ENCODE measurements at places on chromosomes 1 and 21. TPM values are rescaled to one million over a fixed set of nuclear protein-coding genes. Genes with fewer than 3 reads are reported as not detected.

EEIG2 gene
- total RNA-seq = 14.0 TPM

AVPR1B gene
- total RNA-seq = not detected

TENT5C gene
- 3.5 TPM for total RNA-seq

RAB29 gene
- total RNA-seq = 29.1 TPM

TBX19 gene
- total RNA-seq = 3.2 TPM

TEDDM1 gene
- total RNA-seq = not detected

OR2L13 gene
- total RNA-seq = not detected

DNA sequence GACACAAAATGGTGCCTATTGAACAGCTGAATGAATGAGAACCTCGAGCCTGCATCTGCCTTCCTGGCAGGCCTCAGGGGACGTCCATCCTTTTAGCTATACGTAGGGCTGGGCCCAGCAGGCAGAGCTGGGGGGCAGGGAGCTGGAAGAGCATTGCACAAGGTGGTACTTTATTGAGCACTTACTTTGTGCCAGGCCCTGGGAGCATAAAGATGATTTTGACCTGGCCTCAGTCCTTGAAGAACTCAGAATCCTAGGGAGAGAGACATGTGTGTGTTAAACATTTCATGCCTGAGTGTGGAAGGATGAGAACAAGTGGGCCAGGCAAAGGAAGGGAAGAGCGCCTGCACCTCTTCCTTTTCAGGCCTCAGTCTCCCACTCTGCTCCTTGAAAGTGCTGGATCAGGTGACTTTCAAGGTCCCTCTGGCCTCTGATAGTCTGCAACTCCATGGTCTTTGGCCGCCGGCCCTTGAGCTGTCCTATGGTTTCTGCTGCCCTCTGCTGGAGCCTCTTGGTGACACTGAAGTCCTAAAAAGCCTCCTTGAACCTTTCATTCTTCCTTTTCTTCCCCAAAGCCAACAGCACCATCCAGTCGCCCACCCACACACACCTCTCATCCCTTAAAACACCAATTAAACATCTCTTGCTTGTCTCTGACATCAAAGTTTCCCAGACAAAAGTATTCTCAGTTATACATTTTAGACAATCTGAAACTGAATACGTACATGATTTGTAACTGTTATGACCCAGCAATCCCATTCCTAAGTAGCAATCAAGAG is 3.5 kb upstream of the PEAR1 start:
- DNase-seq = peak; percentile 90

GRCh38 chr1:226630592-226630991 is 82.0 kb downstream of the STUM start:
- DNase-seq = no peak

- DNase-seq = no peak
Measured at GRCh38 chr1:174247472-174247871, 88.2 kb downstream of the RABGAP1L start.

- no peak for DNase-seq
Measured at GRCh38 chr1:246959944-246960693, 28.4 kb upstream of the AHCTF1 start.

DNA sequence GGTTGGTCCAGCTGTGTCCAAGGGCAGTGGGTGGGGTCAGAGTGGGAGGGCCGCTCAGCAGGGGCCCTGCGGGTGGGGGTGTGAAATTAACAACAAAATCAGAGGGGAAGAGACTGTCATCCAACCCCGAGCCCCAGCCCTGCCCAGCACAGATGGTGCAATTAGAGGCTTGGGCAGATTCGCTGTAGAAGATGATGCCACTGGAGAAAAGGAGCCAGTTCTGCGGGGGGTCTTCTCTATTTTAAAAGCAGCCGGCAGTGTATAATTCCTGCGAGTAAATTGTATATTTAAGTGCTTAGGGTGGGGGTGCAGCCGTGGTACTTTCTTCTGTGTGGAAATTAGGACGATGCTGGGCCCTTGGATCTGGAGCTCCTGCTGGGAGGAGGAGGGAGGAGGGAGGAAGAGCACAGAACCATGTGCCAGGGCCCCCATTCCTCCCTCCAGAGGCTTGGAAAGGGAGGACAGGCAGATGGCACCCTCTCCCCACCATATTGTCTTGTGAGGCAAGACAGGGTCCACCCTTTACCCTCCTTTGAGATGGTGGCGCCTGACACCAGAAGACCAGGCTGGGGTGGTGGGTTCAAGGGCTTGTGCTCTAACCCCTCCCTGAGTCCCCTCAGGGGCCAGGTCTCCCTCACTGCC is 89.2 kb downstream of the ACTL8 start:
- no peak for DNase-seq

GRCh38 chr1:27383039-27383605 is at the start of gene CD164L2:
Gene CD164L2 (minus strand): TSS chr1:27383333. CDS start chr1:27383239, 94 bp downstream.
- DNase-seq = peak; percentile 88

DNA sequence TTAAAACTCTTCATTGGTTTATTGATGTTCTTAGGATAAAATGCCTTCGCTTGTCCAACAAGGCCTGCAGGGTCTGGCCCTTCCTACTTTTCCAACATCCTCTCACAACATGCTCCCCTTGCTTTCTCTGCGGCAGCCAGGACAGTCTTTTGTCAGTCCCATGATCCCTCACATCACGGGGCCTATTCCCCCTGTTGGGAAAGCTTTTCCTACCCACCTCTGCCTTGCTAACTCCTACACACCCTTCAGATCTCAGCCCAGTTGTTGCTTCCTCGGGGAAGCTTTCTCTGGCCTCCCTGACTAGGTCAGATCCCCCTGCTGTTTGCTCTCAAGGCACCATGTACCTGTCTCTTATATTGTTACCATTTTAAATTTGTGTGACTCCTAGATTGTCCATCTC is 19.0 kb downstream of the DLGAP3 start:
- DNase-seq = no peak

DNA sequence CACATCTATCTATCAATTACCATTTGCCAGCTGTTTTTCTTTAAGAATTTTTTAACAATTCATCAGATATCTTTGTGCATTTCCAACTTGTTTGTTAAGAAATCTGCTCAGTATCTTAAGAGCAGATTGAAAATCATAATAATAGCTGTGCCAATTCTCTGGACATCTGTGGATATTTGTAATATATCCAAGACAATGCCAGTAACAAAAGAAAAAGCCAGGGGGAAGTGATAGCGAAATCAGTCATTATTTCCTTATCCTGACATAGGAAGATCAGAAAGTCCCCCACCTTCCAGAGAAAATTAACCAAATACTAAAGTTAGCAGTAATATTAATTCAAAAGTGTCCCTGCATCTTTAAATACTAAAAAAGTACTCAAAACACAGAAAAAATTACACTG is 217.1 kb downstream of the RERE start:
- no peak for DNase-seq

GRCh38 chr1:32116531-32116930 is 8.7 kb downstream of the KPNA6 start:
- no peak for DNase-seq

DNA sequence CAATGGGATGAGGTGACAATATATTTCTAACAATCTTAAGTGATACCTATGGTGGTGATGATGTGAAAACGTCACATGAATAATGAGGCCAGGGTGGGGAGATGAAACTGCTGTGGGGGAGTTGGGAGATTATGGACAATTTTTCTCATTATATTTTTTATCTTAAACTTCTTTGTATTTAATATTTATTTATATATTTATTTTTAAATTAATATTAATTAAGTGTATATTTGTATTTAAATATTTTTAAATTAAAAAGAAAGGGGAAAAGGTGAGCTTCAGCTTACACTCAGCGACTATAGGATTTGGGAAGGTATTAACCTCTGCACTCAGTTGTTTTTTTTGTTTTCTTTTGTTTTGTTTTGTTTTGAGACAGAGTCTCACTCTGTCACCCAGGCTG is 158.7 kb downstream of the PSMG1 start:
- no peak for DNase-seq

- no peak for DNase-seq
Measured at GRCh38 chr1:203686091-203686632, 59.5 kb downstream of the ATP2B4 start.

- no peak for DNase-seq
Measured at GRCh38 chr21:35852820-35853219, 207.5 kb downstream of the SETD4 start.

GRCh38 chr1:34974626-34975025 is 10.5 kb downstream of the TMEM35B start:
- DNase-seq = no peak
